Stimulated activated CD4-positive, alpha-beta T cell treated with anti-CD3 and anti-CD28 coated beads, Interleukin-4, amount 100 ng/mL, for 24 hours (primary cell): ENCODE measurements at places on chromosomes 2 and 18.

DNA sequence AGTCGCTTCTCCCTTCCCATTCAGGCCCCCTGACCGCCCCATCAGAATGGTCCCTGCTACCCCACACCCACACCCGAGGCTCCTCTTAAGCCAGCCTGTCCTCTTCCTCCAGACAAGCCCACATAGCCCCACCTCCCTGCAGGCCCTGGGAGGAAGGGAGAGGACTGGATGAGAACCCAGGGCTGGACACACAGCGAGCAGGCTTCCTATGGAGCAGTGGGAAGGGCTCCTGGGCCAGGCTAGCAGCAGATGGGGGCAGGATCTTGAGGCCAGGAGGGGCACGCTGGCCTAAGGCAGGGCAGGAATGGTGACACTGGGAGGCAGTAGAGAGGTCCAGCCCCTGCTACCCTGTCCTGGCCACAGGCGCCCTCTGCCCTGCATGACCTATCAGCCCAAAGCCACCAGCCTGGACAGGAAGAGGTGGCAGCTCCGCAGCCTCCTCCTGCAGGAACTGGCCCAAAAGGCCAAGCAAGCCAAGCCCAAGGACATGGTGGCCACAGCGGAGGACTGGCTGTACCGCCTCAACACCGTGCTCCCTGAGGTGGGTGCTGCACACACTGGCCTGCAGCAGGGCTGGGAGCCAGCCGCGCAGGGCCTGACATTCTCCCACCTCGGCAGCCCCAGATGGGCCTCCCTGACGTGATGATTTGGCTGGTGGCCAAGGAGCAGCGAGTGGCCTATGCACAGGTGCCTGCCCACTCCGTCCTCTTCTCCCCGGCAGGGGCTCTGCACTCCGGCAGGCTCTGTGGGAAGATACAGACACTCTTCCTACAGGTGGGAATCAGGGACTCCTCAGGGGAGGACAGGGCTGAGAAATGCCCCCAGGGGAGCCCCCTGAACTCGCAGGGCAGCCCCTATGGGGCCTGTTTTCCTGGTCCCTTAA is 43.3 kb downstream of the FER1L5 start:
- DNase-seq: no peak

DNA sequence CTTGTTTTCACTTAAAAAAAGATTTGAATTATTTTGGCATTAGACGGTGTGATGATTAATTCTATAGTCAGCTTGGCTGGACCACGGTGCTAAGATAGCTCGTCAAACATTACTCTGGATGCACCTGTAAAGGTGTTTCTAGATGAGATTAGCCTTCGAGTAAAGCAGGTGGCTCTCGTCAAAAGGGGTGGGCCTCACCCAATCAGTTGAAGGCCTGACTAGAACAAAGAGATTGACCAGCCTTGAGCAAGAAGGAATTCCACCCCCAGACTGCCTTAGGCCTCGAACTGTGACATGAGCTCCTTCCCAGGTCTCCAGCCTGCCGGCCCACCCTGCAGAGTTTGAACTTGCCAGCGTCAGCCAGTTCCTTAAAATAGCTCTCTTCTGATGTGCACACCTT is 73.4 kb downstream of the TWIST2 start:
- DNase-seq: no peak

DNA sequence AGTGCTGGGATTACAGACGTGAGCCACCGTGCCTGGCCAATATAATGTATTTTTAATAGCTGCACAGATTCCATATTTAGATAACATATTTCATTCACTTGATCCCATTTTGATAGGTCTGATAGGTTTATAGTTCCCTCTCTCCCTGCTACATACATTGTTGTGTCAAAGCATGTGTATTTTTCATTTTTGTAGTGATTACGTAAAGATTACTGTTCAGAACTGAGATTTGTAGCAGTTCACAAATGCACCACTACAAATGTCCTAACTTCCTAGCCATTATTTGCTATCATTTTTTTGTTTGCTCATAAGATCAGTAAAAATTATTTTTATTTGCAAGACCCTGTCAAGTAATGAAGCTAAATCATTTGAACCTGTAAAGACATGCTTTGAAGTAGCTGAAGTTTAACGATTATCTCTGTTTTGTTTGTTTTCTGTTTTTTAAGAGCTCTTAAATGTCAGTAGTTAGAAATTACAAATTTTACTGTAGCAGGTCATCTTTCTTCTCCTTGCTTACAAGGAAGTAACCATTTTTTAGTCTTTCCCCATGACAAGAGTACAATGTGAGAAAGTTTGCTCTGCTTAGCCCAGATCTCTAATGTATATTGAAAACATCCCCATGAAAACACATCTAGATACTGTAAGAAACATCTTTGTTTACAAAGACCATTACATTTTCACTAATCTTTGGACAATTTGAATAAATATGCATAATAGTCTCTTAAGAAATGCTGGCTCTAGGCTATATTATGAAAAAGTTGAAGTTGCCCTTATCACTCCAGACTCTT is 54.1 kb downstream of the EML4 start:
- DNase-seq: no peak

DNA sequence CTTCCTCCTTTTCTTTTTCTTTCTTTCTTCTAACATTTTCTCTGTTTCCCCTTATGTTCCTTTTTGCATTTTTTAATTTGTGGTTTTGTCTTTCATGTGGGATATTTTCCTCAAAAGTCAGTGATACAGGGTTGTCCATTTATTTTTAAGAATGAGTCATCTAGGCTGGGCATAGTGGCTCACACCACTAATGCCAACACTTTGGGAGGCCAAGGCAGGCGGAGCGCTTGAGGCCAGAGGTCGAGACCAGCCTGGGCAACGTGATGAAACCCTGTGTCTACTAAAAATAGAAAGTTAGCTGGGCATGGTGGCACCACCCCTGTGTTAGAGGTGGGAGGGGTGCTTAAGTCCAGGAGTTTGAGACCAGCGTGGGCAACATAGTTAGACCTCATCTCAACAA is 35.8 kb downstream of the KATNAL2 start:
- no peak for DNase-seq

DNA sequence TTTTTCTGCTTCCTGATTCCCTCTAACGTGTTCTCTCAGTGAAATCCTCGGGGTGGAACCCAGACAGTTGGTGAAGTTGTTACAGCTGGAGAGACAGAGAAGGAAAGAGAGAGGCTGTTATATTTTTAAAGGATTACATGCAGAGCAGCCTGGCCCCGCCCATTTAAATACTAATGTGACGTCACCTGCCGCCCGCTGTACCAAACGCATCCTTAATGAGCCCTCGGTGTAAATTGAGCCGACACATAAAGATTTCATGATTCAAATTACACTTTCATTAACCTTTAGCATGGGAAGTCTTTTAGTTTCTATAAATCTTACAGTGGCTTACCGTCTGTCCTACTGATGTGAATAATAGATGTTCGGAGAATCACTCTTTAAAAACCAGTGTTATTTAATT is 164.0 kb upstream of the SIX3 start:
- no peak for DNase-seq

- DNase-seq: no peak
These were observed 465.9 kb downstream of the EPHA4 start for GRCh38 chr2:221106241-221106640.

DNA sequence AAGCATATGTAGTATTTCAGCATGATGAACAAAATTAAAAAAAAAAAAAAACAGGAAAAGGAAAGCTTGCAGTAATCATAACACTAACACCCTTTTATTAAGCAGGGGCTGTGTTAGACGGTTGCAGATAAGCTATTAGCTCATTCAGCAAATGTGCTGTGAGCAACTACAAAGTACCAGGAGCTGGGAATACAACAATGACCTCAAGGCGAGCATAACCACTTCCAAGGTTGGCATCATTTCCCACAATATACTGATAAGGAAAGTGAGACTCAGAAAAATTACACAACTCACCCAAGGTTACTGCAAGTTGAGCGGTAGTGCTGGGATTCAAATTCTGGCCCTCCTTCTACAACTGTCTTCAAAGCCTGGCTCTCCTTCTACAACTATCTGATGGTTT is 38.2 kb upstream of the ACTR3 start:
- no peak for DNase-seq

- peak; percentile 13 for DNase-seq
These were observed 3.0 kb upstream of the IRS1 start for GRCh38 chr2:226802573-226802972.

DNA sequence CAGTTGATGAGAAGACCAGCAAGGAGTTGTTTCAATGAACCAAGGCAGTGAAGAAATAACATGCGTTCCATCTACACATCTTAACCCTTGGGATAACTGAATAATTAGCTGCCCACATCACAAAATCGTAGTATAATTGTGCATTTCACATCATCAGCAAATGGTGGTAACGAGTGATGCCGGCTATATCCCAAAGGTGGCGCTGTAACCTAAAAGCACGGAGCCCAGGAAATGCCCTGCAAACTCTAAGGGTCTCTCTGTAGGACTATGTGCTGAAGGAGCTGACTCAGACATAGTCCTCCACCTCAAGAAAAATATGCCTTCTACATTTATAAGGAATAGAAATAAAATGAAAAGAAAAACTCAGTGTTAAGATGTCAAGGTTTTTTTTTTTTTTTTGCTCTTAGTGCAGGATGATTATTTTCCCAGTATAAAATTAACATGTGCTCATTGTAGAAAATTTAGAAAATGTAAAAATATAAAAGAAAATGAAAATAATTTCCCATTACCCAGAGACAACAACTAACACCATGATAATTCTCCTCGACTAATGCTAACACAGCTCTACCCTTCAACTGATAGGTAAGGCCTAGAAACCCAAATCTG is 23.1 kb upstream of the DSG3 start:
- DNase-seq: no peak

- no peak for DNase-seq
These were observed 1710.4 kb downstream of the SUCLG1 start for GRCh38 chr2:82748653-82749052.

DNA sequence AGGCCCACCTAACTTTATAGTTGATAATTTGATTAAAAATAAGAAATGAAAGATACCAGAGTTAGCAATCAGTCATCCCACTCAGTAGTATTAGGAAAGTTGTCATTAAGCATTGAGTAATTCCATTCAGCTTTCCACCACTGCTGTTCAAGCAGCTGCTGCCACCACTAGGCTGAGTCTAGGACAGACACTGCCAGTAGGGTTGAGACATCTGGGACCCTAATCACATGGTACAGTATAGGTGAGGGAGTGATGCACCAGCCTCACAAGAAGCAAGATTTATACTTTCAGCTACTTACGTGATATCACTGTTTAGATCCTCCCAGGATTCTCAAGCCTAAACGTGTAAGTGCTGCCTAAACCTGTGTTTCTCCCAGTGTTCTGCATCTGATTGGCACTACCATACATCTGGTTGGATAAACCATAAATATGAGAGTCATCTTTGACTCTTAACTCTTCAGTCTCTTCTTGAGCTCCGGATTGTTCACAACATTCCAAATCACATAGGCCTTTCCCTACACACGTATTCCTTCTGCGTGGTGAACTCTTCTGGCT is 3.2 kb downstream of the UBXN4 start:
- peak; percentile 24 for DNase-seq

DNA sequence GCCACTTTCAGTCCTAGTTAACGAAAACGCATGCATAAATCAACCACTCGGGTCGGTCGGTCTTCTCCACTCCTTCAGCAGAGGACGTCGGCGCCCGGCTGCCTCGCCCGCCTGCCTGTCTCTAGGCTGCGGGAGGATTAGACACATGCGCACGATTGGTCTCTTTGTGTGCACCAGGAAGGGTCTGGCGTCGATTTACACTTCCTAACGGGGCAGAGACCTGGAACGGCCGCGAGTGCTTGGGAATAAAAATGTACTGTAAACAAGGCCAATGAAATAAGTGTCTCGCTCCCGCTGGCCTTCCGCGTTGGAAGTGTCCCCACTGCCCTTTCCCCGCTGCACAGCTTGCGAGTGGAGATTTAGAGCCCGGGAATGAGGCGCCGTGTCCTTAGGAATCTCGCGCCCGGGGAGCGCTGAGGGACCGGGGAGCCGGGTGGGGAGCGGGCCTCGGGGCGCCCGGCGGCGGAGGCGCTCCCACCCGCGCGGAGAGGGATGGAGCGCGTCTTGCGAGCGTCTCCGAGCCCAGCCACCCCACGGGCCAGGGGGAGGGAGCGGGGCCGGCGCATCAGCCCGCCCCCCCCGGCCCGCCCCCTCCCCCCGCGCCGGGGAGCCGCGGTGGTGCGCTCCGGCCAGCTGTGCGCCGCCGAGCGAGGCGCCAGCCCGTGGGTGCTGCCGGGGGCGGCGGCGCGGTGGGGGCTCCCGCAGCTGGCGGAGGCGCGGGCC is at the start of gene DOK6:
TSS of gene DOK6 (plus strand) at position 636 of the 723 bp plus-strand sequence.
- DNase-seq: no peak

- no peak for DNase-seq
These were observed 107.8 kb downstream of the NBEAL1 start for GRCh38 chr2:203122317-203122986.

GRCh38 chr2:40016151-40016885 is 237.3 kb upstream of the THUMPD2 start:
- no peak for DNase-seq

- no peak for DNase-seq
These were observed 1.2 kb downstream of the TCF7L1 start for GRCh38 chr2:85134255-85134895.

- peak; percentile 75 for DNase-seq
These were observed 7.2 kb downstream of the POMC start for GRCh38 chr2:25161055-25161781.

GRCh38 chr2:16201848-16202247 is 261.5 kb downstream of the MYCN start:
- no peak for DNase-seq

DNA sequence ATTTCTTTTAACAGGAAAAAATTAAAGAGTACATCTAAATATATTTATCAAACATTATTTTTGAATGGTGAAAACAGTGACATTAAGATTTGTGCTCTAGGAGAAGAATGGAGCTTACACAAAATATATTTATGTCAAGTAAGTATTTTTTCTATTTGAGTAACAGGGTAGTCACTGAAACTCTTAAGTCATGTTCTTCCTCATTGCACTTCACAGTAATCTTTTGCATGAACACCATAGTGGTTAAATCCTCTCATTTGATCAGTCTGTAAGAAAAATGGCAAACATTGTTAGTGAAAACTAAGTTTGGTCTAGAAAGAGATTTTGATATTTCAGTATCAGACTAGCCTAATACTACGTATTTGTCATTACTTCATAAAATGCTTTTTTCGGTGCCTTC is 8.1 kb downstream of the GMCL1 start:
- DNase-seq: no peak

- DNase-seq: no peak
These were observed 8.6 kb upstream of the ME2 start for GRCh38 chr18:50870138-50870845.

DNA sequence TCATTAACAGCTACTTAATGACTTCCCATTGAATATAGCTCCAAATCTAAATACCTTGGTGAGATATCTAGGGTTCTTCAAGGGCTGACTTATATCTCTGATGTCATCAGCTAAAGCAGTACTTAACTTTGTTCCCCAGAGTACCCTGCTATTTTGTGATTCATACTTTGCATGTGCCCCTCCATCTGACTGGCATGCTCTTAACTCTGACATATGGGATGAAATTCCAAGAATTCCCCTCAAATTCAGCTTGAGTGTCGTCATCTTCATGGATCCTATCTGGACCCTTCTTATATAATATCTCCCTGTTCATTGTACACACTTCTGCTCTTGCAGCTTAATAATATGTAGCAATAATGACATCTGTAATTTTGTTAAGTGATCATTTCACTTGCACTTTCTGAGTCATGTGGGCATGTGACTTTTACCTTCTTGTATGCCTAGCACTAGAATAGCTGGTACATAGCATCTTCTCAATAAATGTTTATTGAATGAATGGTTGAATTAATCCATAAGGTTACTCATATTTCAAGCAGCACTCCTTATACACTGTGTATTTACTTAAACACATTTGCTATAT is 172.9 kb downstream of the WDR7 start:
- no peak for DNase-seq

GRCh38 chr2:156903335-156903734 is 354.2 kb upstream of the GALNT5 start:
- DNase-seq: no peak
